Activated T-cell treated with anti-CD3 and anti-CD28 coated beads, Interleukin-2, amount 50 U/mL, for 4 hours (primary cell): ENCODE measurements at places on chromosomes 3 and 15.
A peak's percentile ranks its signal among the peaks of the same experiment; 100 is the strongest.

DNA sequence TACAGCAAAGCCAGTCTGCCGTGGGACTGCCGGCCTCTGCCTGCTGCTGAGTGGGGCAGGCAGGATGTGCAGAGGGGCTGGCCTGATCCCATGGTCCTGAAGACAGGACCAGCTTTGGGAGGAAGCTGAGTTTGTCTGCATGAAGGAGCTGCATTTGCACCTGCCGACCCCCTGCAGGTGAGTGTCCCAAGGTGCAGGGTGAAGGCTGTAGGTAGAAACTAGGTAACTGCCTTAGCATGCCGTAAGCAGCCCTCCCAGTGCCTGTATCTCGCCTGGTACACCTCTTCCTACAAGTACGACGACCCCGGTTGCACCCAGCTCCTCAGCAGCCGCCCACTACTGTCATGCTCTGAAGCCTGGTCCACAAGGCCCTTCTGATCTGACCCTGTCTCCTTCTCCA, 34.9 kb downstream of the AMOTL2 start:
- no peak for DNase-seq

DNA sequence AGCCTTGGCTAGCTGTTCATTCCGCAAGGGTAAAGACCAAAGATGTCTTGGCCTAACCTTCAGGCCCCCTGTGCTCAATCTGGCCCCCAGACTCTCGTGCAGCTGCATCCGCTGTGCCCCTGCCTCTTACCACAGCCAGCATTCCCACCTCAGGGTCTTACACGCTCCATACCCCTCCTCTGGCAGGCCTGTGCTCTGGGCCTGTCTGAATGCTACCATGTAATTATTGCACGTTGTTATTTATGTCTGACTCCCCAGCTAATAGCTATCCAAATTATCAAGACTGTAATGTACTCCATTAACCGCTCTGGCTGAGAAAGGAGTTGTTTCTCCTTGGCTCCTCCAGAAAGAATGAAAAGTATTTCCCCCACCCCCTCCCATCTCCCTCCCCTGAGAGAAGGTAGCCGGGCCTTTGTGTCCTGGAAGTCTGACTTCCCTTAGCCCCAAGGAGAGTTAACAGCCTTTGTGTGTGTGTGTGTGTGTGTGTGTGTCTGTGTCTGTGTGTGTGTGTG, 54.5 kb upstream of the UBE2E1 start:
- no peak for DNase-seq

- no peak for DNase-seq
Measured at GRCh38 chr15:95265419-95265997, 1034.1 kb downstream of the MCTP2 start.

DNA sequence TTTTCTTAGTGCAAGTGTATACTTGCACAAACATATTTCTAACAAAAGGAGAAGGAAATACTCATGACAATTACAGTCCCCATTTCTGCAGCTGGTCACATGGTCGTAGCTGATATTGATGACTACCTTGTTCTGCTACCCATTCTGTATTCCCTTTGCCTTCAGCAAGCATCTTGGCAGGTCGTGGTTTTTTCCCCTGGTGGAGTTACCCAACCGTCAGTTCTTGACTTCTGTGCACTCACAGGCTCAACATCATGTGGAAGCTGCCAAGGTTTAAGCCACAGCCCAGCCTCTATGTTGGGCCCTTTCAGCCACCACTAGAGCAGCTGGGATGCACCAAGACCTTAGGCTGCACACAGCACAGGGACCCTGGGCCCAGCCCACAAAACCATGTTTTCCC, 56.1 kb downstream of the VGLL3 start:
- DNase-seq: no peak

GRCh38 chr3:70421506-70421905, 109.1 kb upstream of the MDFIC2 start:
- DNase-seq: no peak

DNA sequence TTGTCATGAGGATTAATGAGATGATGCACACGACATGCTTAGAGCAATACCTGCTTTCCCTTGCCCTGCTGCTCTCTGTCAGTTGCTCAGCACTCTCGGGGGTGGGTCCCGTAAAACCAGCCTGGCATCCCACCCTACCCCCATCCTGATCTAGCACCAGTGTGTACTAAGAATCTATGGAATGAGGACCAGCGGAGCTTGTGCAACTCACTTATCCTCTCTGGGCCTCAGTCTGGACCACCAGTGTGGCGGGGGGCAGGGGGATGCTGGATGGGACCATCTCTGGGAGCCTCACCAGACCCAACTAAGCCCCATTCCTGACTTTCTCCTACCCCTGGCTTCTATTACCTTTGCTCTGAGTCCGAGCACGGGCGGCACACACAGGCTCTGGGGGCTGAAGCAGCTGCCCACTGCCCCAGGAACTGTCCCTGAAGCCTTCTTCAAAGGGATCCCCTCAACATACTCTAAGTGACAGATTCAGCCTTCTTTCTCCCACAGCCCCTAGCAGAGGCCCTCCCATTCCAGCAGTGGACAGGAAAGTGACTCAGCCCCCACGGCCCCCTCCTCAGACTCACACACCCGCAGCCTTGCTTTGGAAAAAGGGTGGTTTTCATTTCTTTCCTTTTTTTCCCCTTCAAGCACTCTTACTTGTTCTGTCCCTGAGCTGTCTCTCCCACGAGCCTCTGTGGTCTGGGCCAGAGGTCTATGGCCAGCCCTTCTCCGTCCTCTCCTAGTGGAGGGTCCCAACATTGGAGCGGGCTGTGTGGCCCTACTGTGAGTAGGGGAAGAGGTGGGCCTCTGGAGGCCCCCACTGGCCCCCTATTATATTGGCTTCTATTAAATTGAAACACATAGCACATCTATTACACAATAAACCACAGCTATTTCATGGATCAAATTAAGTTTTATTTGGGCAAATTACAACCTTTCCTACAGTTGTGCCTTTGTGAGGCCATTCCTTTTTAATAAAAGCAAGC, 100.3 kb downstream of the SMAD6 start:
- DNase-seq: no peak

DNA sequence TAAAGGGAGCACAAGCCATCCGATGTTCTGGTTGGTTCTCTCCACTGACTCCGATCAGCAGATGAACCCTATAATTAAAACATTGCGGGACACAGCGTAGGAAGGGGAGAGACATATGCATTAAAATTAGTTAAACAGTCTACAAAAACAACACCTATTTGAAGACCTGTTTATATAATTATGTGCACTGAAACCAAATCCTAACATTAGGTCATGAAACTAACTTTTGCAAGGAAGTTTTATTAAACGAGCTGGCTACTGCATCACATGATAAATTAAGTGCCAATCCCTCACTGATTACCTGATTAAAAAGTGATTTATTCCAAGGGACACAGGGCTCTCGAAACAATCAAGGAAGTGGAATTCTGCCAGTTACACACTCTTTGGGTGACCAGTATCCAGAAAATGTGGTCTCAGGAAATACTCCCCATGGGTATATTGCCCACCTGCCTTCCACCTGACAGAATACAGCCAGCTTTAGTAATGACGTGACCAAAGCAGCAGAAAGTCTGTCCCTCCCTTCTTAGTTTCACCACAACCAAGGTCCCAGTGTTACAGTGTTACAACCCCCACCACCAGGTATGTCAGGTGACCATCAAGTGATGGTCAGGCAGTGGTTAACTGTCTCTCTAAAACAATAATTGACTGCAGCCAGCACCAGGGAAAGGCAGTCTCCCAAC, 69.5 kb downstream of the HERC1 start:
- DNase-seq: no peak

GRCh38 chr3:51786267-51786666, 7.2 kb upstream of the IQCF6 start:
- DNase-seq: no peak

DNA sequence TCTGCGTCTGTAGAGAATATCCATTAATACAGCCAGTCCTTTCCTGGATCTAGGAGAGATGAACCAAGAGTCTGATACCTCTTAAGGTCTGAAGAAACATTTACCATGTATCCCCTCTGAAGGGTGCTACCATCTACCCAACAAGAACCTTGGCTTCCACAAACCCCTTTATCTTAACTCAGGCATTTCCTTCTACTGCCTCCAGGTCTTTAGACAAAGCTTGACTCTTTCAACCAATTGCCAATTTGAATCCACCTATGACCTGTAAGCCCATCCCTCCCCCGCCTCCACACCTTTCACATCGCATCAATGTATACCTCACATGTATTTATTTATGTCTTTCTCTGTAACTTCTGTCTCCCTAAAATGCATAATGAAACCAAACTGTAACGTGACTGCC, 139.5 kb downstream of the SNRK start:
- DNase-seq: no peak

DNA sequence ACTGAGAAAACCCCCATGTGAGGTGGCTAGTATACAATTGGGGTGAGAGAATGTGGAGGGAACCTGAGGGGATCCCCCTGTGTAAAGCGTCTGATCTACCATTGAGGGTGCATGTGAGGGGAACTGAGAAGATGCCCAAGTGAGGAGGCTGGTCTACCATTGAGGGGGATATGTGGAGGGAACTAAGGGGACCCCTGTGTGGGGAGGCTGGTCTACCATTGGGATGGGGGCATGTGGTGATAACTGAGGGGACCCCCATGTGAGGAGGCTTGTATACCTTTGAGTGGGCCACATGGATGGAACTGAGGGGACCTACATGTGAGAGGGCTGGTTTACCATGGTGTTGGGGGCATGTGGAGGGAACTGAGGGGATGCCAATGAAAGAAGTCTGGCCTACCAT, 160.8 kb downstream of the FBLN2 start:
- DNase-seq: no peak

GRCh38 chr3:118628704-118629341, 405.8 kb downstream of the IGSF11 start:
- no peak for DNase-seq

- no peak for DNase-seq
Measured at GRCh38 chr3:12222775-12223485, 64.2 kb upstream of the TIMP4 start.

DNA sequence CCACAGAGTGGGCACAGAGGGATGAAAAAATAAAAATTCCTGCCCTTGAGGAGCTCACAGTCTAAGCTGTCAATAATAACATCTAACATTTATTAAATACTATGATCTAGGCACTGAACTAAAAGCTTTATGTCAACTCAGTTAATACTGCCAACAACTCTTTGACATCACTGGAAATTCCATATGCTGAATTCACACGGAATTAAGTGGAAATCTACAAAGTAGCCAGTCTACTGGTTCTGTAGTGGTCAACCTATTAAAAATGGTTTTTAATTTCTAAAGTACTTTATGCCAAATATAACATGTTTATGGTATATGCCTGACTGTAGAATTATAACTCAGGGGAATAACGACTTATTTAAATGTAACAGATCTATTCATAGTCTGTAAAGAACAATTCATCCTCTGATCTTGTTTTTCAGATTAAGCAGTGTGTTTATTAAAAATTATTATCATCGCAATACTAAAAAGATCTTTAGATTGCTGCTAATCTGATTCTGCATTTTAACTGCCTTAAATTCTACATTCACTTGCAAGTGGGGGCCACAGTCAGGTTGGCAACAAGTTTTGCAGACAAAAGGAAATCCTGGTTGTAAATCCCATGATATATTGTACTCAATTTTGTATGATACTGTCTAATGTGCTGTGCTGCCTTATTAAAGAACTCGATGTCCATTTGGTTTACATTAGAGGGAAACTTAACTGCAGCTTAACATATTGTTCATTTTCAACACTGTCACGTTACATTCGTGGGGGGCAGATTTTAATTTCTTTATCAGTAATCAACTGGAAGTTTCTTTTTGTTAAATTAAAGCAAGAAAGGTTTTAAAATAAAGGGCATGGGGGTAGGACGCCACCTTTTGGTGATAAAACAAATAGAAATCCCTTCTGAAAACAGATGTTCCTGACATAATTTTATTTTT, 2.6 kb upstream of the FOXP1 start:
- DNase-seq: peak; percentile 12

- DNase-seq: no peak
Measured at GRCh38 chr3:127820221-127820825, 2.0 kb downstream of the MGLL start.

DNA sequence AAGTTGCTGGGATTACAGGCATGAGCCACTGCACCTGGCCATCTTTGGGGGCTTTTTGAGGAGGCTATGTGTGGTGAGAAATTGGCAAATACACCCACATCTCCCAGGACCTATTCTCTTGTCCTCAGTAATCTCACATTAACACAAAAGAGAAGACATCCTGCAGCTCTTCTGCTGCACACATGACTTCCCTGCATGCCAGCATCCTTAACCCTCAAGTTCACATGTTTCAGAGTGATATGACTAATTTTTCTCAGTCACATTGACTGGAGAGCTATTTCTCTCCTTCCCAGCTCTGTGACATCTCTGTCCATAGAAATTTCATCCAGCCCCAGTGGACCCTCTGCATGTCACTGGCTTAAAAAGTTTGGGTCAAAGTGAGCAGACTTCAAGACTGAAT, 1.9 kb upstream of the SKIC8 start:
- DNase-seq: no peak

DNA sequence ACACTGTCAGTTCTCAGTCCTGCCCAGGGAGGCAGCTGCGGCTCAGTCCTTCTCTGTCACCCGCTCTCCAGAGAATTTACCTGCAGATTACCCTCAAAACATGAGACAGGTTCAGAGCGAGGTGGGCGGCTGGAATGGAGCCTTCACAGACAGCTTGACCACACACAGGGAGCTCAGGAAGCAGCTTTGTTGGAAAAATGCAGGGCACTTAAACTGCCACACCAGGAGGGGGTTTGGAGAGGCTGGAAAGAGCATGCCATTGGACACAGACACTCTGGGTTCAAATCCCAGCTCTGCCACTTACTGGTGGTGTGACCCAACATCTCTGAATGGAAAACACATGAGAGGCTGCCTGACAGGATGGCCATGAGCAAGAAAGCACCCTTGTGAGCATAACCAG, 290.8 kb upstream of the LRRFIP2 start:
- no peak for DNase-seq

DNA sequence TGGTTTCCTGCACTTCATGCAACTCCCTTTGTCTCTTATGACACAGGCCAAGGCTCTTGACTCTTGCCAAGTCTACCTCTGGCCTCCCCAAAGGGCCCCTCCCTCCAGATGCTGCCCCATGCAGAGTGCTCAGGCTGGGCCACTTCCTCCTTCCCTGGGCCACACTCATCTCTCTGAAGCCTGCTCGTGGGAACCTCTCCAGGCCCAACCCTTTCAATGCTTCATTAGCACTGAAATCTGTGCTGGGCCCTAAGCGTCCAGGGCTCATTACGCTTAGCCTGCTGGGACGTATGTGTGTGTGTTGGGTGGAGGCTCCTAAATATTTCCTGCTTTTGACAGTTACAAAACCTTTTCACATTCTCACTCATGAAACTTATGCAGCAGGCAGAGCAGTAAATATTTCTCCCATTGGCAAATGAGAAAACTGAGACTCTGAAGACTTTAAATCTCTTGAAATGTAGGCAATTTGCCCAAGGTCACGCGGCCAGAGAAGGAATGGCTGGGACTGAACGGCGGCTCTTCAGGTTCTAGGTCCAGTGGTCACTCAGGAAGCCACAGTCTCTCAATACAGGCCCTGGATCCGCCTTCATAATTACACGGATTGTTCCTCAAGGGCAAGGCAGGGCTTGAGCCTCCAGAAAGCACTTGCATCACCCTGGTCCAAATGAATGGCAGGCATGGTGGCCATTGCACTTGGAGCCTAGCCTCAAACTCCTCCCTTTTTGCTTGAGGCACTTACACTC, 241.7 kb upstream of the HES1 start:
- no peak for DNase-seq

GRCh38 chr15:56758770-56759449, 25.6 kb upstream of the ZNF280D start:
- no peak for DNase-seq
